BE2C (cell line): ENCODE measurements at places on chromosomes 6 and 20.

DNA sequence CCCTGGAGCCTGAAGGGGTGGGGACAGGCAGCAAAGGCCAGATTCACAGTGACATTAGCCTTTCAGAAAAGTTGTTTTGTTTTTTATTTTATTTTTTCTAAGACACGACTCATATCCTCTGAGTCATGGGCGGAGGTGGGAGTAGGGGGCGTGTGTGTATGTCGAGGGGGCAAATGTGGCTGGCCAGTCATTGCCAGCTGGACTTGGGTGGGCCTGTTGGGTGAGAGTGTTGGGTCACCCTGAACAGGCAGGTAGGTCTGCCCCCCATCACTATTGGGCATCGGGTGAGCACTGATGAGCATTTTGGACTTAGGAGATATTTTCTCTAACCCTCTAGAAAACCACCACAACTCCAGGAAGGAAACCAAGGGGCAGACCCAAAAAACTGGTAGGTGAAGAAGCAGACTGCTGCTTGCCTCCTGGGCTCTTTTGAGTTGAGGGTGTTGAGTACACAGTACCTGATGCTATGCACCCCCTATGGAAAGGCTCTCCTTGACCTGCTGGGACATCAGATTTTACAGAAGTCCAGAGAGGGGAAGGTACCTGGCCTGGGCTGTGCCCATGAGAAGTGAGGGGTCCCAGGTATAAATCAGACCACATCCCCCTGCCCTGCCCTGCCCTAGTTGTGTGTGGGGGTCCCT is 5.6 kb downstream of the SMIM29 start:
- no peak for DNase-seq

- DNase-seq, result no peak
These were observed 21.9 kb downstream of the SGK1 start for GRCh38 chr6:134295953-134296553.

GRCh38 chr20:52731093-52731492 is 241.1 kb upstream of the TSHZ2 start:
- no peak for DNase-seq

DNA sequence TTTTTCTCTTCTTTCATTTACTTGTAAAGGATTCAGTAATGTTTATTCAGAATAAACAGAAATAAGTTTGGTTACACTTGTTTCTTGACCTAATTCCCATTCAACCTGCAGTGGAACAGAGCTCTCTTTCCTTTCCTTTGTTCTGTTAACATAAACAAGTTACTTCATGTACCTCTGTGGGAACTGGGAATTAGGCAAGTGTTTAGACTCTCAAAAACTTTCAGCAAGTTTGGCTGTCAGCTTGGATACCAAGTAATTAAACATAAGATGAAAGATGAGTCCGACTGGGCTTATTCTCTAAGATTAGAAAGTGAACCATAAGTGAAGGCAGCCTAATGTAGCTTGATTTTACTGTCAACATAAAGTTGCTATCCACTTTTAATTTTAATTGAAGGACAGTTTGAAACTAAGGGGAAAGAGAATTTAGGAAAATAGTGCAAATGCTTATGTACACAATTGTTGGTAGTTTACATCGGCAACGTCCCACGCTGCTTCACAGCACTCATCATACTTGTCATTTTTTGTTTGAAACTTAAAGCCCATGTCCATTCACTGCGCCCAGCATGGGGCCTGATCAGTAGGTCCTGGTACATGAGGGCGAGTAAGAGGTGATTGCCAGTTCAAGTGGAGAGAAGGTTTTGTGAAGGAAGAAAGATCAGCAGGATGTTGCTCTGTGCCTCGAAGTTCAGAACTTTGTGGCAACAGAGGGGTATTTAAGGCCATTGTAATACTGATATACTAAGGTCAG is 113.0 kb downstream of the PLEKHG1 start:
- DNase-seq, result no peak
